Activated CD4-positive, CD25-positive, alpha-beta regulatory T cell treated with anti-CD3 and anti-CD28 coated beads, Interleukin-2, amount 50 U/mL, for 24 hours (primary cell): ENCODE measurements at places on chromosomes 4 and X.

DNA sequence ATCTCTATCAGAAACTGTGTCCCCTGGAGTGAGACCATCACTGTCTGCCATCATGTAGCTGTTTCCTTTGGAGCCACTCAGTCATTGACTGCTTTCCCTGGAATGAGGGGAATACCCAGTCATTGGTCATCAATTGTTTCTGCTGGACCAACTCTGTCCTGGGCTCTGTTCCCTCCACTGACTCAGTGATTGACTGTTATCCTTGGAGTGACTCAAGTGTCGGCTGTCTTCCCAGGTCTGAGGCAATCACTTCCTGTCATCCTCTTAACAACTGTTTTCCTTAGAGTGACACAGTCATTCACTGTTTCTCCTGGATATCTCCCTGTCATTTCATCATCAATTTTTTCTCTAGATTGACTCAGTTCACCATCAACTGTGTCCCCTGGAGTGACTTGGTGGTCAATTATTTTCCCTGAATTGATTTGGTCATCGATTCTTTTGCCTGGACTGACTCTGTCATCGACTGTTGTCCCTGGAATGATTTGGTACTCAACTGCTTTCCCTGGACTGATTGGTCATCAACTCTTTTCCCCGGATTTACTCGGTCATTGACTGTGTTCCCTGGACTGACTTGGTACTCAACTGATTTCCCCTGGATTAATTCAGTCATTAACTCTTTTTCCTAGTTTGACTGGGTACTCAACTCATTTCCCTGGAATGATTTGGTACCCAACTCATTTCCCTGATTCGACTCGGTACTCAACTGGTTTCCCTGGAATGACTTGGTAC is 327.9 kb upstream of the VCX start:
- no peak for ATAC-seq

GRCh38 chr4:73528171-73528570 is 46.6 kb downstream of the AFM start:
- no peak for ATAC-seq

GRCh38 chrX:67961516-67961915 is 417.7 kb downstream of the AR start:
- ATAC-seq, result no peak

DNA sequence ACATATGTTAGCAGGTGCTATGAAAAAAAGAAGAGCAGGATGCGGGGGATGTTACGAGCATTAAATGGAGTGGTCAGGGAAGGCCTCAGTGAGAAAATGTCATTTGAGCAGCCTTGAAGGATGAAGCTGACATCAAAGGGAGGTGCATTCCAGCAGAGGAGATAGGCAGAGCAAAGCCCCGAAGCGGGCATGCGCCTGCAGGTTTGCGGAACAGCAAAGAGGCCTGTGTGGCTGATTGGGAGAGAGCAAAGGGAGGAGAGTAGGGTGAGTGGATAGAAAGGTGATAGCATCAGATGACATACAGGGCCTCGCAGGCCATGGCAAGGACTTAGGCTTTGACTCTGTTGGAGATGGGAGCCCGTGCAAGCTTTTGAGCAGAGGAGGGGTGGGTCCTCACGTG is 95.4 kb upstream of the GPR50 start:
- no peak for ATAC-seq
